ENCODE measurements at places on chromosomes 6 and 20.

DNA sequence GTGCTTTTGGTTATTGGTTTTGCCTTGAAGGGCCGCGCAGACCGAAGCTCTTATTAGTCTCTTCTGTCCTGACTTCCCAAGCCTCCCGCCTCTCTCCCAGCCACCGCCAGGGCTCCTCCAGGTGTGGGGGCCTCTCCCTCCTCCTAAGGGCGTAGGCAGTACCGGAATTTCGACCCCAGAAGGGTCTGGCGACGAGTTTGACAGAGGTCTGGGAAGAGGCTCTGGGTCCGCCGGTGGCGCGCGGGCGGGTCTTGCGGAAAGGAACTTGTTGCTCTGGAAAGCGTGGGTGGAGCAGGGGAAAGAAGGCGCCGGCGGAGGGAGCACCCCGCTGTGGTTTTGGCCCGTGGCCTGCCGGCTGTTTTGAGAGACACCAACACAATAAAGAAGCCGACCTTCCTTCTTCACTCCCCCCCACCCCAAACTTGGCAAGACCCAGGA lies 1.8 kb downstream of the PCSK2 start:
- DNase-seq = no peak

DNA sequence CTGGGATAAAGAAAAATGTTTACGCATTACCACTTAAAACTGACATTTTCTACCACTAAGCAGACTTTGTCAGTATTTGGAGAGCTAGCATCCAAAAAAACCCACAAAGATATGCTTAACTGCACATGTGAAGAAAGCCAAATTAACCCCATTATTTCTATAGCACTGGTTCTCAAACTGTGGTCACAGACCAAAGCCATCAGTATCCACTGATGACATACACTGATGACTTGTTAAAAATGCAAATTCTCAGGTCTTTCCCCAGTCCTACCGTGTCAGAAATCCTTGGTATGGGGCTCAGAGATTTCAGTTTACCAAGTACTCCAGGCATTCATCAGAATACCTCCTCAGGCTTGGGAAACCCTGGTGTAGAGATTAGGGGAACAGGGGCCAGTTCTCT lies 230.2 kb downstream of the PTPRK start:
- no peak for DNase-seq

DNA sequence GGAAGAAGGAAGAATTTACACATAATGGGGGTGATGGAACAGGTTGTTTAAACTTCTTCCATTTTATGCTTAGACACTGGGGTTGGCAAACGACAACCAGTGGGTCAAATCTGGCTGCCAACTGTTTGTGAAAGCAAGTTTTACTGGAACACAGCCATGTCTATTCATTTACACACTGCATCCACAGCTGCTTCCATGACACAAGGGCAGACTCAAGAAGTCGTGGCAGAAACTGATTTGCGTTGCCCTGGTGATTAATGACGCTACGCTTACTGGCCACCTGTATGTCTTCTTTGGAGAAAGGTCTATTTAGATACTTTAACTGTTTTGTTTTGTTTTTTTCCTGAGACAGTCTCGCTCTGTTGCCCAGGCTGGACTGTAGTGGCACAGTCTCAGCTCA lies 19.0 kb downstream of the CTCFL start:
- DNase-seq = no peak

DNA sequence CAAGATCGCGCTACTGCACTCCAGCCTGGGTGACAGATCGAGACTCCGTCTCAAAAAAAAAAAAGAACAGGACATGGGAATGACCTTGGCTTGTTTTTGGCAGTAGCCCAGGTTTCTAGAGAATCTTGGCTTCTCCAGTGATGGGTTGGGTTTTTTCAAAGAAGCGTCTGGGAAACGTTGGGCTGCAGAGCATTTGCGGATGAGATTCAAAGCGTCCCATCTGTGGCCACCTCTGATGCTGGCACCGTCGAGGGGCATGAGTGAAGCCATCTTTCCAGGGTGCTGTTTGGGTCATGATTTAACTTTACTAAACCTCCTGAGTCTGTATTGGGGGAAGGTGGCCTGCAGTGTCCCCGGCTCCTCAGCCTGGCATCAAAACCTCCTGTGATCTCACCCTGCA lies 43.2 kb upstream of the SRF start:
- DNase-seq = peak; percentile 27

- DNase-seq = no peak
These were observed 28.7 kb upstream of the SPAG4 start for GRCh38 chr20:35586751-35587425.

DNA sequence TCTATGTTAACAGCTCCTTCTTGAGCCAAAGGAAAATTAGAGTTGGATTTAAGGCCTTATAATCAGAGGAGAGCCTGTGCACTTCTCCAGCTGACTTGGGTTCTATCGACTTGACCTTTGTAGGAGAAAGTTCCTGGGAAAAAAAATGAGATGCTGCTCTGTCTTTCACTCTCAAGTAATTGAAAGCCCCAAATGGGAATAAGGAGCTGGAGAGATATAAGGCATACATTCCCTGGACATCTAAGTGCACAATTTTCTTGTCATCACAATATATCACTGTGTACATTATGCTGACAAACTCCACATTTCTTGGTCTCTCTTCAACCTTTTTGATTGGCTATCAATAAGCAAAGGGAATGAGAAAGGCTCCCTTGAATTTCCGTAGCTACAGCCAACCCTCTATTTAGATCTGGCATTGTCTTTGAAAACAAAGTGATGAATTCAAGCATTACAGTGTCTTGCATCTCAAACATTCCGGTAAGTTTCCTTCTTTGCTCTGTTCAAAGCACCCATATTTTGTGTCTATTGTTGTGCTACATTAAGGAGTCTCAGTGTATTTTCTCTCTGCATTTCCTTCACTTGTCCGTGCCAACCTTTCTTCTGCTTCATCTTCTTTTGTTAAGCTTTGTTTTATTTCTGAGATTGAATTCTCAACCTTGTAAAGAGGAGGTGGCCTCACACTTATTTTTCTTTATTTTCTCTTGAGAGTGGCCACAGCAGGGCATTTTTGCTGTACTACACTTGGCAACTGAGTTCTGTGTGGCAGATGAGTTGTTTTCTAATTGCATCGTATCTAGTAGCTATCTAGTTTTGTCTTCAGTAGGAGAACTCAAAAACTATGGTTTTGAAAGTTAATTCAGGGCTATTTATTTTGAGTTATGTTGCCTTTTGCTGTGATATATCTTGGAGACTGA lies 450.3 kb upstream of the MAN1A1 start:
- no peak for DNase-seq

GRCh38 chr6:142913511-142914047 lies 31.4 kb downstream of the HIVEP2 start:
- no peak for DNase-seq

DNA sequence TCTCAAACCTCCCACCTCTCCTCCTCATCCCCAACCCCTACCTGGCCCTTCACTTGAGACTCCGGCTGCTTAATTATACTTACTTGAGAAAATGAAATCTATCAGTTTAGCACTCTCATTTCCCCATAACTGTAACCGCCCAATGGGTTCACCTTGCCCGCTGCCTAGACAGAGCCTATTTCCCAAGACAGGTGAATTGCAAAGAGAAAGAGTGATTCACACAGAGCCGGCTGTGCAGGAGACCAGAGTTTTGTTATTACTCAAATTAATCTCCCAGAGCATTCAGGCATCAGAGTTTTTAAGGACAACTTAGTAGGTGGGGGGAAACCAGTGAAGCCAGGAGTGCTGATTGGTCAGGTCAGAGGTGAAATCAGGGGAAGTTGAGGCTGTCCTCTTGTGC lies 301.4 kb upstream of the CDYL start:
- no peak for DNase-seq

- no peak for DNase-seq
These were observed 21.7 kb upstream of the DAAM2 start for GRCh38 chr6:39770446-39770845.

DNA sequence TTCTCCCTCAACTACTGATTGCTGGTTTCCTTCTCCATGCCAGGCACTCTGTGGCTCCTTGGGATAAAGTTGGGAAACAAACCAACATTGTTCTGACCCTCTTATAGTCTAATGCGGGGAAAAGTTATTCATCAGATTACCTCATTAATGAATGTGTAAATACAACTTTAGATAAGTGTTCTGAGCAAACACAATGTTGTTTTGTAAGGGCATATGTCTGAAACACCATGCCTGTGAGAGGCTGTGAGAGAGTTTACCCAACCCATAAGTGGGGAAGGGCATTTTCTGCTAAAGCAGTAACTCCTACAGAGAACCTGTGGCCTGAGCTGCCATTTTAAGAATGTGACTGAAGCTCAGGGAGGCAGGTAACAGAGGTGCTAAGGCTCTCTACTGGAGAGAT lies 283.5 kb downstream of the KHDC1L start:
- no peak for DNase-seq

GRCh38 chr20:16263582-16263981 lies 309.7 kb downstream of the KIF16B start:
- no peak for DNase-seq

DNA sequence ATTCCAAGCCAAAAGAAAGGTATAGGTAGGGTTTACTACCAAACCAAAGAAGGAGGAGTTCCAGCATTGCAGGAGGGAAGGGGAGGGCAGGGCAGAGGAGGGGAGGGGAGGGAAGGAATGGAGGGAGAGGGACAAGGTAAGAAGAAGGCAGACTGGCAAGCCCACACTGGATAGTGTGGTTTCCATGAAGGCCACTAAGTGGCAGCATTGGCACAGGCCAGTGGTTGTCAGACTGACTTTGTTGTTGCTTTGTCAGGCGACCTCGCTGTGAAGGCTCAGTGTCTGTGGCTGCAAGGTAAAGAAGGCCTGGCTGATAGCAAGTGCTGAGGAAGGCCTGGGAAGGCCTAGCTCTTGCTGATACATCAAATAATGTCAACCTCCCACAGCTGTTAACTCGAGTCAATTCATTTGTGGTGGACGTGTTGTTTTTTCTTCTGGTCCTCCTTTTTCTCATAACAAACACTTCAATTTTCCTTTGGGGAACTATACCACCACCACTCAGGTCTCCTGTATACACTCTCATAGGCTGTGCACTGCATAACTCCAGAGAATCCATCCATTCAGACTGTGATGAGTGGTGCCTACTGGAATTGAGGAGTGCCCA lies 7.7 kb upstream of the ZNF334 start:
- peak; percentile 75 for DNase-seq

DNA sequence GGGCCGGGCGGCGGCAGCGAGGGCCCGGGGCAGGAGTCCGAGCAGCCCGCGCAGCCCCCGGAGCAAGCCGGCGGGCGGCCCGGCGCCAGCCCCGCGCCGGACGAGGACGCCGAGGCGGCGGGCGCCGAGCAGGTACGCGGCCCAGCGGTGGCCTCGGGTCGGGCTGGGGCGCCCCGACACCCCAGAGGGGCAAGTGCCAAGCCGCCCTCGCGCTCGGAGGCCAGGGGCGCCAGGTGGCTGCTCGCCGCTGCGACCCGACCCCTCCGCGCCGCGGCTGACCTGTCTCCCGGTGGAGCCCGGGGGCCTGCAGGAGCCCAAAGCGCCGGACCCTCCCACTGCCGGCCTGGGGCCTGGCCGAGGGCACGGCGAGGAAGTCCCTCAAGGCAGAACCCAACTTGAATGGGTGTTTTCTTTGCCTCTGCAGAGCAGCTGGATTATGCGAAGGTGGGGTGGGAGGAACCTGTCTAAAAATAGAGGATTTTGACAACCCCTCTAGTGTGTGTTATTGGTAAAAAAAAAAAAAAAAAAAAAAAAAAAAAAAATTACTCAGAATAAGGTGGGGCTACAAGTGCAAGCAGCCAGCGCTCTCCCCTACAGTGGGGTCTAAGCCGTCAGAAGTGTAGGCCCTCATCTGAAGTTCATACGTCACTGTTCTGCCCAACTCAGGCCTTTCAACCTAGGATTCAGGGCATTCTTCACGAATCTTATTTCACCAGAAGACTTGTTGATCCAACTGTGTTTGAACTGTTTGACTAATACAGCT lies 609 bp downstream of the OGFRL1 start:
- peak; percentile 47 for DNase-seq

GRCh38 chr6:133610227-133610840 lies 278.6 kb upstream of the TCF21 start:
- peak; percentile 54 for DNase-seq

GRCh38 chr6:167394339-167394738 lies 69.5 kb downstream of the TTLL2 start:
- no peak for DNase-seq

DNA sequence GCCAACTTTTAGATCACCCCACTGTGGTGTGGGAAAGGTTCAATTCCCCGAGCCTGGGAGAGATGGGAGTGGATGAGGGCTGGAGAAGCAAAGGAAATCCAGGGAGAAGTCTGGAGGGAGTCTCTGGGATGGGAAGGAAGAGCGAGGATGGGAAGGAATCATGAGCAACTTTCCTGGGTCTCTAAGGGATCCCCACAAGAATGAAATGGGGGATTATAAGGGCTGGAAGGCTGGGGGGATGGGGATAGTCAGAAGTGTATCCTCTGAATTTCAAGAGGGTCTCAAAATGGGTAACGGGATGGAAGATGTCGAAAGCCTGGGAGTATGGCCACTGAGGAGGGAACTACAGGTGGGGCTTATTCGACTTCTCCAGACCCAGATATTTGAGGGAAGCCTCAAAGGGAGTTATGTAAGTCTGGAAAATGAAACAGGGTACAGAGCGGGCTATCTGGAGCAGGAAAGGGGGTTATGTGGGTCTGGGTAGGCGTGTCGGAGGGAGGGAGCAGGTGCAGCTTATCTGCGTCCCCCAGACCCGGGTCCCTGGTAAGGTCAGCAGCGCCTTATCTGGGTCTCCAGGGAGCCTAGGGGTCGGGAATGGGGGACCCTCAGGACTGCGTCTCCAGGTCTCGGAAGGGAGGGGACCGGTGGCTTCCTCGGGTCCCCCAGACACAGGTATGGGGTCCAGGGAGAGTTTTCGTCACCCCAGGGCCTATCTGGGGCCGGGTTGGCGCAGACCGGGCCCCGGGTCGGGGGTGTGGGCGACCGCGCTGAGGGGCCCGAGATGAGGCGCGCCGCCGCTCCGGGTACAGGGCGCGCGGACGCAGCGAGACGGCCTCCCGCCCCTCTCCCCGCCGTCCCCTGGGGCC lies 550 bp downstream of the PLAGL2 start:
- peak; percentile 33 for DNase-seq

- no peak for DNase-seq
These were observed 64.1 kb upstream of the F13A1 start for GRCh38 chr6:6384520-6384919.

DNA sequence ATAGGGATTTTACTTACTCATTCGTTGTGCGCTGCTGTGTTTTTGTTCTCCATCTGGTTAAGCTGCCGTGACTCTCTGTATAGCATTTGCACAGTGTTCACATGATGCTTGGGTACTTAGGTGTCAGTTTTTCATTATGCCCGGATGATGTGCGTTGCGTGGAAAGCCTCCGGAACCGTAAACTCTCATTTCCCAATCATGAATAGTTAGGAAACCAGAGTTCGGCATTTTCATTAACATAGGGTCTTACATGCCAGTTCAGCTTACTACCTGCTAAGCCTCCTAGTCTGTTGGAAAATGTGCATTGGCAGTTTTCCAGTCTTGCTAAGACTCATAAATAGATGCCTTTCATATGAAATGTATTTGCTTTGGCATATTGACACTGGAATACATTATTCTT lies 483.4 kb upstream of the FLRT3 start:
- DNase-seq = no peak

Data from GM23248 (cell line).